ENCODE measurements at places on chromosomes 7 and 10.

DNA sequence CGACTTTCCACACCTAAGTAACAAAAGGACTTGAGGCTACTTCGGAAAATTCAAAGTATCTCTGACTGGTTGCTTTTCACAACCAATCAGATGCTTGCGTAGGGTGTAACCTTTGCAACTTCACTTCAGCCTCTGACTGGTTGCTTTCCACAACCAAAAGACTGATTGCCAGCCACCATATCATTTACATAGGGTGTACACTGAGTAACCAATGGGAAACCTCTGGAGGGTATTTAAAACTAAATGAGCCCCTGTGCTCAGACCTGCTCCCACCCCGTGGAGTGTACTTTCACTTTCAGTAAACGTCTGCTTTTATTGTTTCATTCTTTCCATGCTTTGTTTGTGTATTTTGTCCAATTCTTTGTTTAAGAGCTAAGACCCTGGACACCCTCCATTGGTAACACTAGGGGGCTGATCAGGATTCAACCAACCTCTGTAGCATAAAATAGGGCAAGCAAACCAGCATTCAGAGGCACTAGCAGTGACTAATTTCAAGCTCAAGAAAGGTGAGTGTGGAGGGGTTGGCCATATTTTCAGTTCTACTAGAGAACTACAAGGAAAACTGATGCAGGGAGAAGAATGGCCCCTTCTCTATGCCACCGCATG, 390.8 kb downstream of the POM121L12 start:
- DNase-seq: no peak

- no peak for DNase-seq
These were observed 606.4 kb downstream of the SORCS1 start for GRCh38 chr10:106557951-106558733.

GRCh38 chr7:50481867-50482266, 31.7 kb upstream of the FIGNL1 start:
- DNase-seq: no peak

GRCh38 chr10:60441515-60441914, 51.8 kb upstream of the ANK3 start:
- no peak for DNase-seq

DNA sequence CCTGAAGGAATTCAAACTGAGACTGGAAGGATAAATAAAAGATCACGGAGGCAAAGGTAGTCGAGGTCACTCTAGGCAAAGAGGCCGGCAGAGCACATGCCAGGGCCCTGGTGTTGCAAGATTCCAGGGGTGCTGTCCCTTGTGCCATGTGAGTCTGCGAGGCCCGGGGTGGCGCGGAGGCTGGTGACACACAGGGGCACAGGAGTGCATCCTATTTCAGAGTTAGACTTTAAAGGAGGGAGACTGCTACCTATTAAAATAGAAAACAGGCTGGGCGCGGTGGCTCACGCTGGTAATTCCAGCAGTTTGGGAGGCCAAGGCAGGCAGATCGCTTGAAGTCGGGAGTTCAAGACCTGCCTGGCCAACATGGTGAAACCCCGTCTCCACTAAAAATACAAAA, 12.6 kb downstream of the BEND7 start:
- DNase-seq: no peak

GRCh38 chr10:72375173-72375572, 20.5 kb upstream of the DNAJB12 start:
- no peak for DNase-seq

- DNase-seq: no peak
These were observed 135.1 kb upstream of the RET start for GRCh38 chr10:42941790-42942189.

DNA sequence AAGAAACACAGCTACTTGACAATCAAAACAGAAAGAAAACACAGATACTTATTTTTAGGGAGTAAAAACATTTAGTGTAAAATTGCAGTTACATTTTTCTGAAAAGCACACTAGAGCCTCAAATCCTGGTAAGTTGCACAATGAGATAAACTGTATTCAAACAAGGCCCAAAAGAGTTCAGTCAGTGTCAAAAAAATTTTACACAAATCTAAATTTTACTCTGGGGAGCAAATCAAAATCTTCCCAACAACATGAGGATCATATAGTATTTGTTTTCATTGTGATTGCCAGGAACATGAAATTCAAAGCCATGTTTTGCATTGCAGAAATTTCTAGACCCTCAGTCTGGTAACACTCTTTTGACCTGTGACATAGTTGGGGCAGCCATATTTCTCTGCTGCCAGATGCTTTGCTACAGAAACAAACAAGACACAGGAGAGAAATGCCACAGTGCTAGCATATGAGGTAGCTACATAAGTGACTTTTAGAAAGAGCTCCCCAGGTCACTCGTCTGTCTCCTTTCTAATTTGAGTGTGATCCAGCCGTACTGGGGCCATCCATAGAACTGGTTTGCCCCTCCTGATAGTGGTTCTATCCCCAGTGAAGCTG, 49.6 kb downstream of the PDE1C start:
- DNase-seq: no peak

DNA sequence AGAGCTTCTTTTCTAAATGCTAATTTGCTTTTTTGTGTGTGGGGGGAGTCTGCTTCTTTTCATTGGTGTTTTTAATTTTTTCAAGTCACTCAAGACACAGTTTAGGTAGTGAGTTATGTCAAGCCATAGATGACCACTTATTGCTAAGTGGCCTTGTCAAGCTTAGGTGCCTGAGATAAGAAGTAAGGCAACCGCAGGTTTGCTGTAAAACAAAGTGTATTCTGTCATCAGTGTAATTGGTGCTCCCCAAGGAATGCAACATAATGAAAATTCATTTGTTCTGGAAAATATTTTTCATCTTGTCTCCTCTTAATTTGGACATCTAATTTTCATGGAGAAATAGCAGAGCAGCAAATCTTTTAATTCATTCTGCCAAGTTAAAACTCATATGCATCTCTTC, 249.6 kb downstream of the EXOC4 start:
- no peak for DNase-seq

- no peak for DNase-seq
These were observed 1.6 kb downstream of the LRRTM3 start for GRCh38 chr10:66927251-66927935.

DNA sequence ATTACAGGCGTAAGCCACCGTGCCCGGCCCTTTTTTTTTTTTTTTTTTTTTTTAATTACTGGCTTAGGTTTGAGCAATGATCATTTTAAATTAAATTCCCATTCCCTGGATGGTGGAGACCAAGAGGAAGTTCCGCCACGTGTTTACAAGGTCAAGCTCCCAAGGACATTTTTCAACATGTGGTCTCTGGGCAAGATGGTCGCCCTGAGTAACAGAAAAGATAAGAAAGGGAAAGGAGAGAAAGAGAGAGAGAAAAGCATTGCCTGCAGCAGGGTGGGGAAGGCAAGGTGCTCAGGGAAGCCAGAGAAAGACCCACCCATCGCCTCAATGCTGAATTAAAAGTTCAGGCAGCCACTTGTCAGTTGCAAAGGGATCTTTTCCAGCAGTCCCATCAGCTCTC, 45.2 kb upstream of the CHST3 start:
- no peak for DNase-seq

- DNase-seq: no peak
These were observed 122.6 kb downstream of the KCND2 start for GRCh38 chr7:120395526-120396019.

- peak; percentile 64 for DNase-seq
These were observed 98.8 kb downstream of the CHST15 start for GRCh38 chr10:123994417-123995081.

DNA sequence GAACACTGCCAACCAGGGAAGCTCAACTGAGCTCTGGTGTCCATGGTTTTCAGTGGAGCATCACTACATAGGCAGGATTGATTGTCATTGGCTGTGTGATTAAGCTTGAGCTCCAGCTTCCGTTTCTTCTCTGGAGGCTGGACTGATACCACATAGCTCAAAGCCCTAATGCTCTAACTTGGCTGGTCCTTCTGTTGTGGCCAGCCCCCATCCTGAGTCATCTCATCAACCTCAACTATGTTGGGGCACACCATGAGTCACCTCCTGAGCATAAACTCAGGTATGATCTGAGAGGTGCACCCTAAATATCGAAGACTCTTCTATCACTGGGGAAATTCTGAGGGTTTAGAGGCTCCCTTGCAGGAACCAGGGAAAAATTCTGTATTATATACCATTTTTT, 114.5 kb upstream of the INHBA start:
- peak; percentile 61 for DNase-seq

DNA sequence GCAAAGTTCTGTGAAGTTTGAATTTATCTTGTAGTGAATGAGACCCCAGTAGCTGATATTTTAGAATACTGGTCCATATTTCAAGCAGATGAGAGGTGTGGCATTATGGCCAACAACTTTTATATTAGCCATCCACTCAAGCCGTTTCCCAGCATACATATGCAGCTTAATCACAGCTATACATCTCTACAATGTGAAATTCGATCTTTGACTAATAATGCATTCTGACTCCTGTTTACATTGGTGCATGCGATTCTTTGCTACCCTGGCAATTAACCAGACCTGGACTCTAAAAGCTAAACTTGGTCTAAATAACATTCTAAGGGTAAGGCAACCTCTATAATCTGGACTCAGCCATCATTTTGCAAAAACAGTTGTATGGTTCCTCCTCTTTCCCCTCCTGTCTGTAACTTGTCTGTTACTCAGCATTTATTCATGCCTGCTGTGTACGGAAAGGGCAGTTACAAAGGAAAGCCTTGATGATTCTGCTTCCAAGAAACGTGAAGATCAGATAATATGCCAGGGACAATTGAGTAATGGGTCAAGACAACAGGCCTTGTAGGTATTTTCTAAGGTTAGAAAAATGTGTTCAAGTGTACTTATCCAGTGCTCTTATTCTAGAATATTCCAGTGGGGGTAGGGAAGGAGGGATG, 50.6 kb downstream of the PNLIPRP2 start:
- DNase-seq: no peak

- DNase-seq: no peak
These were observed 918 bp upstream of the RPEL1 start for GRCh38 chr10:103244666-103245271.

DNA sequence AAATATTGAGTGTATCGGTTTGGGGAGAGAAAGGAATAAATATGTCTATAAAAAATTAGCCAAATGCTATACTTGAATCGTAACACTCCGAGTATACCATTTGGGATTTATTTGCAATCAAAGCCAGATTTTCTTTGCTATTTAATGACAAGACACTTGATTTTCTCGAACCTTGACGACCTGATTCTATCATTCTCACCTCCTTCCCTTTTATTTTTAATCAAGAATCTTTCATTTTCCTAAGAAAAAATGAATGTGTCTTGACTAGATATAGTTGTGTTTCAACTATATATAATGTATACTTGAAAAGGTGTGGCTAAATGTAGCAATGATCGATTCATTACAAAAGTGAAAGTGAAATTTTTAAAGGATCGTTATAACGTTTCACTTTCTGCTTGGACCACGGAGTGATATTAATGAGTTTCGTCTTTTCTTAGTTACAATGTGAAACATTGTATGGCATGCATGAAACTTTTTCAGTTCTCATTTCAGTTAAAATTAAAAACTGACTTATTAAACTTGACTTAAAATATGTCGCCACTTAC, 562 bp downstream of the NUB1 start:
- DNase-seq: no peak

DNA sequence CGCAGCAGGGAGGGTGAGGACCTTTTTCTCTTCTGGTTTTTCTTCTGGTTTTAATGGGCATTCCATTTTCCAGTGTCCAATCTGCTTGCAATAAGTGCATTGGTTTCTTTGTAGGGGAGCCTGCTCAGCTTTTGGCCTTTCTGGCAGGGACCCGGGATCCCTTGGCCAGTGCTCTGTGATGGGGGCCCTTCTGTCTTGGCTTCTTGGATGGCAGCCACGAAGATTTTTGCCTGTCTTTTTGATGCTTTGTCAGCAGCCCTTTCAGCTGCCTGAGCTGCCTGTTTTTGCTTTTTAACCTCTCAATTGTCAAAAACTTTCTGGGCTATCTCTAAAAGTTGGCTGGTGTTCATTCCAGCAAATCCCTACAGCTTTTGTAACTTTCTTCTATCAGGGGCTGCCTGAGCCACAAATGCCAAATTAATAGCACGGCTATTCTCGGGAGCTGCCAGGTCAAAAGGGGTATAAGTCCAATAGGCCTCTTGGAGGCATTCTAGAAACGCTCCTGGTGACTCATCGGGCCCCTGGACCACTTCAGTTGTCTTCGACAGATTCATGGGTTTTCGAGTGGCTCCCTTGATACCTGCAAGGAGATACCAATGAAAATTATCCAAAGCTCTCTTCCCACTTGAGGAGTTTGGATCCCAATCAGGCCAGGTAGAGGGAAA, 179.9 kb upstream of the MBL2 start:
- DNase-seq: no peak

- DNase-seq: no peak
These were observed 94.8 kb upstream of the HDAC9 start for GRCh38 chr7:18400726-18401125.

- DNase-seq: no peak
These were observed 189.9 kb downstream of the NEBL start for GRCh38 chr10:20707251-20707650.

GRCh38 chr7:69269806-69270205, 328.5 kb upstream of the AUTS2 start:
- no peak for DNase-seq

- no peak for DNase-seq
These were observed 107.7 kb upstream of the PCLO start for GRCh38 chr7:83270407-83270806.

DNA sequence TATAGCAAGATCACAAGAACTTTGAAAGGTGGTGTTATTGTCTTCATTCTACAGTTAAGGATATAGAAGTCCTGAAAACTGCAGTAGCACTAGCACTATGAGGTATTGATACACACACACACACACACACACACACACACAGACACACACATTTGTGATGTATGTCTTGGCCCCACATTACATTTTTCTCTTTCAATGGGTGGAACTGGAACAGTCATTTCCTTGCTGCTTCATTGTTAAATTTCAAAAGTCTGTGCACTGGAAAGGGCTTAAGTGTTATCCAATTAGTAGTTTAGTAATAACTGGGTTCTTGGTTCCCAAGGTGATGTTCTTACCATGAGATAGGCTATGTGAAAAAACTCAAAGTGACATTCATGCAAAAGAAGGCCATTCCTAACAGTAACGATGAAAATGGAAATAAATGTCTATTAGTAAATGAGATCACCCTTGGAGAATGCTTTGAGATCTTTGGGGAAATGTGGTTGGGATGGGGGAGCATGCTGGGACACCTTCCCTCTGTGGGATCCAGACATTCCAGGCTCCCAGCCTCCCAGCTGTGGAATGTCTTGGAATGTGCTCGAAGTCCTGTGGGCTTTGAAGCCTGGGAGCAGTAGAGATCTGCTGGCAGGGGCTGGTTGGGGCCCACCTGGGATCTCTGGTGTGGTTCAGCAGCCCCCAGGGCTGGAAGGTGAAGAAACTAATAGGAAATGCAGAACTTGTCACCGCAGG, 37.4 kb upstream of the CALD1 start:
- peak; percentile 90 for DNase-seq
